ENCODE measurements at places on chromosomes 7 and 10.

DNA sequence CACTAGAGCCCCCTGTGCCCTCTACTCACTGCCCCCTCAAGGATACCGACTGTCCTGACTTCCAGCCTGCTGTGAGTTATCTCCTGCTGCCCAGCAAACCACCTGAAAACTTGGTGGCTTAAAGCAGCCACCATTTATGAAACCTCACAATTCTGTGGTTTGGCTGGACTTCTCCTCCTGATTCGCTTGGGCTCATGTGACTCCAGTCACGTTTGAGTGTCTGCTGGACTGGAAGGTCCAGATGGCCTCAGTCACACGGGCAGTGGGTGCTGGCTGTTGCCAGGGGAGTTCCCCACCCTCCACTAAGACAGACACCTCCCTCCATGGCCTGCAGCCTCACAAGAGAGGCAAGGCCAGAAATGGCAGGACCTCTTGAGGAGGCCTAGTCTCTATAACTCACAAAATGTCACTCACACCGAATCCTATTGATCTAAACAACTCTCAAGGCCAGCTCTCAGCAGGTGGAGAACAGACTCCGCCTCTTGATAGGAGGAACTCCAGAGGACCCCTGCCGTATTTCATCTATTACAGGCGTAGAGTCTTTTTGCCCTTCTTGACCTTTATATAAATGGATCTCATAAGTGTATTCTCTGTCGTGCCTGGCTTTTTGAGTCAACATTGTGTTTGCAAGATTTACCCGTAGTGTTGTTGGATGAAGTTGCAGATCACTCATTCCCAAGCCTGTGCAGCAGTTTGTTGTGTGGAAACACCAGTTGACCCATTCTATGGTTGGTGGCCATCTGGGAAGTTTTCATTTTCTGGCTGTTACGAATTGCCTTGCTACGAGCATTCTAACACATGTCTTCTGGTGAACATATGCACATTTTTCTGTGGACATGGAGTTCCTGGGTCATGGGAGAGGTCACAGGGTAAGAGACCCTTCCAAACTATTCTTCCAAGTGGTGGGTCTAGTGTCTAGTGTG lies 48.3 kb downstream of the ZMIZ1 start:
- no peak for DNase-seq

DNA sequence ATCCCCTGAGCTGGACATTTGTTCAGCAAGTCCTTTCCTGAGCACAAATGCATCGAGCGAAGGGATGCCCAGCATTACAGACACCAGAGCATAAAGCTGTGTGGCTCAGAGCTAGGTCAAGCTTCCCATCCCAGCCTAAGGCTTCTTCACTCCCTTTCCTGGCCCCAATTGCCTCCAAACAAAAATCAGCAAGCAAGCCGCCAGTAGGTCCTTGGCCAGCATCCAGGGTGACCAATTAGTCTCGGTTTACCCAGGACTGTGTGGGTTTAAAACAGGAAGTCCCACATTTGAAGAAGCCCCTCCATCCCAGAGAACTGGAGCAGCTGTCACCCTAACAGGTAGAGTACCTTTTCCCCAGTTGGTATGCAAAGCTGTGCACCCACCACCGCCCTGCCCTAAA lies 51.2 kb downstream of the PRKAG2 start:
- no peak for DNase-seq

DNA sequence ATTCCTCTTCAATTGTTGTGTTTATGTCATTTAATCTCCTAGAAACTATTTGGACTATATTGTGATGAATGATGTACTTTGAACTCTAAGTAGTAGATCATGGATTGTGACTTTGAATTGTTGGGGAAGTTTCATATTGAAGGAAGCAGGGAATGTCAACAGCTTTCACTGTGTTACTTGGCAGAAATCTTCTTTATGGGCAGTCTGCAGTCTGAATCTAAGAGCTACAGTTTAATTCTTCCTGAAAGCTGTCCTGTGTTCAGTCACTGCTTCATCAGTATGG lies 91.6 kb downstream of the PPP1R9A start:
- DNase-seq, result no peak

- no peak for DNase-seq
Observed at GRCh38 chr7:130369110-130369711, 11.1 kb upstream of the CPA1 start.

DNA sequence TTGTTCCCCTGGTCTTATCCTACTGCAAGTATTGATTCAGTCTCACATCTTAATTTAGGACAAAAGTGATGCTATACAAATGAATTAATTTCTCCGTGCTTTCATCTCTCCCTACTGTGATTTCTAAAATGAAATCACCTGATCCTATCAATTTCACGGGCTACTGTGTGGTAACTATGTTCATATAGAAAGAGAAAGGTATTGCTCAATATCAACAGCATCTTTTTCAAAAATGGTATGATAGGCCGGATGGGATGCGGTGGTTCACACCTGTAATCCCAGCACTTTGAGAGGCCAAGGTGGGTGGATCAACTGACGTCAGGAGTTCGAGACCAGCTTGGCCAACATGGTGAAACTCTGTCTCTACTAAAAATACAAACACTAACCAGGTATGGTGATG lies 71.2 kb downstream of the PIK3CG start:
- DNase-seq, result no peak

DNA sequence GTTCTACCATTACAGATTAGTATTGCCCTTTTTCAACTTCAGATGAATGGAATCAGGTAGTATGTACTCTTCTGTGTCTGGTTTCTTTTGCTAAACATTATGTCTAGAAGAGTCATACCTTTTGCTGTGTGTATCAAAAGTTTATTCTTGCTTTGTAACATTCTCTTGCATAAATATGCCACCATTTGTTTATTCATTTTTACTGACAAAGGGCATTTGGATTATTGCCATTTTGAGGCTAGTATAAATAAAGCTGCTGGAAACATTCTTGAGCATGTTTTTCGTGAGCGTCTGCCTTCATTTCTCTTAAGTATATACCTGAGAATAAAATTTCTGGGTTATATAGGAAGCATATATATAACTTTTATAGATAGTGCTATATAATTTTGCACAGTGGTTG lies 121.7 kb upstream of the CSTF2T start:
- no peak for DNase-seq

GRCh38 chr7:139153832-139154231 lies 44.3 kb upstream of the ZC3HAV1 start:
- no peak for DNase-seq

- no peak for DNase-seq
Observed at GRCh38 chr10:28453926-28454325, 79.0 kb upstream of the WAC start.

GRCh38 chr10:71176661-71177060 lies 35.7 kb upstream of the UNC5B start:
- DNase-seq, result no peak

GRCh38 chr10:15166325-15166724 lies 2.2 kb downstream of the NMT2 start:
- no peak for DNase-seq

DNA sequence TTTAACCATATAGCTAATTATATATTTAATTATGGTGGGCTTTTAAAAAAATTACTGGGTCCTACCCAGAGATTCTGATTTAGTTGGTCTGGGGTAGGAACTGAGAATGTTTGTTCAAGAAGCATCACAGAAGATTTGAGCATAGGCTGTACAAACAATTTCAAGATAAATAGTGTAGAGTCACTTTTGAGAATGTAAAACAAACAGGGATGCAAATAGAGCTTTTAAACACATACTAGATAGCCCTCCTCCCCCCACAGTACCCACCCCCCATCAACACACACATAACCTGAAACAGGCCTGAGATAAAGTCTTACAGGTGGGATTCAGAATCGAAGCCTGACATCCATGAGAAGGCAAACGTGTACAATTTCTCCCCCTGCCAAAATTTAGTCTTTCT lies 15.6 kb upstream of the REEP3 start:
- DNase-seq, result no peak

DNA sequence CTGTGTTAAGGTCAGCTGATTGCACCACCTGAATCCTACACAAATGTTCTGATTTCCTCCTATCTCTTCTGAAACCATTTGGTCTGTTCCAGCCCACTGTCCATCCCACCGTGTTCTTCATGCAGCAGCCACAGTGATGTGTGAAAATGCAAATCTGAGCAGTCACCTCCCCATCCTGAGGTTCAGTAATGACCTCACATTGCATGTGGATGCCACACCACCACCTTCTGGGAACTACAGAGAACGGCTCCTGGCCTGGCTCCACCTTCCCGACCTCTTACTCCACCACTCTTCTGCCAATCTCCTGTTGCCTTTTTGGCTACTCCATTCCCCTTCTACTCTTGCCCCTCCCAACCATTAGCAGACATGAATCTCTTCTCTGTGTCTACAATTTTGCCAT lies 244.4 kb downstream of the TNS3 start:
- DNase-seq, result no peak

GRCh38 chr10:34492081-34492480 lies 323.0 kb downstream of the PARD3 start:
- no peak for DNase-seq

DNA sequence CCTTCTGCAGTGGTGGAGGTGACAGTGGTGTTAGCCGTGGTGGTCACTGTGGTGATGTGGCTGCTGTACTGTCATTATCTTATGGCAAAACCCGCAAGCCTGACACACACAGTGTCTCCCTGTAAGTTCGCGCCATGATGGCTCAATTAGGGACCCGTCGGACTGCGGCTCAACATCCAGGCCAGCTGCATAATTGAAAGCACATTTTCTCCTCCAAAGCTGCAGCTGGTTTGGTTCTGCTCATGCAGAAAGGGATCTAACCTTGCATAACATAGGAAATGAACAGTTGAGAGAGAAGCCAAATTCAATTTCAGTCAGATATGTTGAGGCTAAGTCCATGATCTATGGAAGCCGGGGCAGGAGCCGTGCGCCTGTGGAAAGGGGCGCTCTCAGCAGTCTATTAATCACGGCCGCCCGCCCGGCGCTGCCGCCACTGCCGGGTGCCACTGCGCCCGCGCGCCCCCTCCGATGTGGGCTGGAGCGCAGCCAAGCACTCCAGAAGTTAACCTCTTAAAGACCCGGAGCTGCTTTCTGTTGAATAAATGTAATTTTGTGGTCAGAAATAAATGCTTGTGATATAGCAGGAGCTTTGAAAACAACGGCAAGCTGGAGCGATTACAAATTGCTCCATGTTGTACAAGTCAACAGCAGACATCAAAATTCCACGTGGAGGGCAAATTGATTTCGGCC lies 227.7 kb downstream of the CUX1 start:
- peak; percentile 82 for DNase-seq

DNA sequence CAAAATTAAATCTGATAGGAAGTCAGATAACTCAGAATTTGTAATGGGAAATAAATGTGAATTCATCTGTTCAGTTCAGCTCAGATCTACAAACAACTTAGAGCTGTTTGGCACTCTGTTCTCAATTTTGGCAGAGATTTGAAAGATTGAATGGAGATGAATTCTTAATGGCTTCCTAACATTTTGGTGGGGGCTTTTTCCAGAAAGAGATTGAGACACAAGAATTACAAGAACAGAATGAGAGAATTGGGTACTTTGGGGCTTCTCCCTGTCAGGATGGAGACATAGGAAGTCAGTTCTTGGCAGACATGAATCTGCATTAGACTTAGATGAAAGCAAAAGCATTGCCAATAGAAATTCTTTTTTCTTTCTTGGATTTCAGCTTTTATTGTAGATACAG lies 39.0 kb upstream of the PTPRZ1 start:
- no peak for DNase-seq

DNA sequence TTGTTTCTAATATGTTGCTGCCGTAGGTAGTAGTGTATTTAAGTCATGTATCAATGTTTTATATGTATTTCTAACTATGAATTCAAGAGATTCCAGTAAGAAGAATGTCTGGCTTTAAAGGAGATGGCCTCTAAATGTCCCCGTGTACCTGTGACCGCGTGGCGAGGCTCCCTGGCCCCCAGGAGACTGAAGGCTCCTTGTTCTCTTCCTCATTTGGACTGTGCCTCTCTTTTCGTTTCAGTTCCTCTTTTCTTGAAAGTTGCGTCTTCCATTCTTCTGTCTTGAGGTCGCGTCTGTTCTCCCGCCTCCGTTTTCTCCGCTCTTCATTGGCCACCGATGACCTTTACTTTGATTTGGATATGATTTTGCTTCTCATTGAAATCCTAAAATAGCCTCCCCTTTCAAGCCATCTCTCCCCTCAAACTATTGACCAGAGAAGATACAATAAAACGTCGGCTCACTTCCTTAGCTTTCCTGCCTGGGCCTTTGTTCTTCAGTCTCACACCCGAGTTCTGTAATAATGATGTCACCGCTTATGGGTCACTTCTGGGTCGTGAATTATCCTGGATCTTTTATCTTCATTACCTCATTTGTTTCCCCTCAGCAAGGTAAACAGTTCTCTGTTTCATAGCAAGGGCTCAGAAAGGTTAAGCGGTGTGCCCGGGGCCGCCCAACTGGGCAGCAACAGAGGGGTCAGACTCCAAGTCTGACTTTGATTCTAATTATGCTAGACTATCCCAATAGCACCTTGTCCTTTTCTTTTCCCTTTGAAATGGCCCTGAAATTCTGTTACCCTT lies 28.7 kb downstream of the WIPI2 start:
- DNase-seq, result no peak

GRCh38 chr7:33705333-33705833 lies 200.0 kb upstream of the BMPER start:
- DNase-seq, result no peak

DNA sequence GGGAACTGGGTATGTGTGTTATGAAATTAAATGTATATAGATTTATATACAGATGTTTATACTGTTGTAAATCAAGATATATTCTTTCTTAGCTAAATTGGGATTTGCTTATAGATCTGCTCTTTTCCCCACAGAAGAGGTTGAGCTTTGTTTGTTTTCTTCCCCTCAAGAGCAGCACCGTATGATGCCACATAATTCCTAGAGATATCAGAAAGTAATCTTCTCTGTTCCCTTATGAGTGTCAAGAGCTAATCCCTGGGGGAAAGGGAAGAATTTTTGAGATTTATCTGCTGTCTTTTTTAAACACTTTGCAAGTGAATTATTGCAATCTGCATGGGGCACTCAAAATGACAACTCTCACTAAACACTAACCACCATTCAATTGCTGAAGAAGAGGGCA lies 68.7 kb upstream of the SP4 start:
- DNase-seq, result peak; percentile 10

GRCh38 chr7:101677797-101678479 lies 48.8 kb upstream of the MYL10 start:
- no peak for DNase-seq

DNA sequence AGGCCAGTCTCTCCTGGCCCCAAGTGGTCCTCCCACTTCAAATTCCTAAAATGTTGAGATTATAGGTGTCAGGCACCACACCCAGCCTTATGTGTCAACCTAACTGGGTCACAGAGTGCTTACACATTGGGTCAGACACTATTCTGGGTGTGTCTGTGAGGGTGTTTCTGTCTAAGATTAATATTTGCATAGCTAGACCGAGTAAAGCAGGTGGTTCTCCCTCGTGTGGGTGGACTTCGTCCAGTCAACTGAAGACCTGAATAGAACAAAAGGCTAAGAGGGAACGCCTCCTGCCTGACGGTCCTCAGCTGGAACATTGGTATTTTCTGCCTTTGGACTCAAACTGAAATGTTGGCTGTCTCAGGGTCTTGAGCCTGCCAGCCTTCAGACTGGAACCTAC lies 11.5 kb downstream of the PPIF start:
- no peak for DNase-seq

GRCh38 chr7:2863461-2864066 lies 19.5 kb upstream of the GNA12 start:
- peak; percentile 24 for DNase-seq

GRCh38 chr7:120539321-120539720 lies 266.3 kb downstream of the KCND2 start:
- DNase-seq, result no peak

- no peak for DNase-seq
Observed at GRCh38 chr10:124000792-124001201, 92.6 kb downstream of the CHST15 start.

- peak; percentile 33 for DNase-seq
Observed at GRCh38 chr7:140383954-140384713, 14.2 kb downstream of the SLC37A3 start.
